HepG2 (cell line): ENCODE measurements at places on chromosomes 5 and 9. TPM values are rescaled to one million over a fixed set of nuclear protein-coding genes. Genes with fewer than 3 reads are reported as not detected.

Gene PHYHD1
- 10.6 and 12.3 TPM in 2 replicates for total RNA-seq

DNA sequence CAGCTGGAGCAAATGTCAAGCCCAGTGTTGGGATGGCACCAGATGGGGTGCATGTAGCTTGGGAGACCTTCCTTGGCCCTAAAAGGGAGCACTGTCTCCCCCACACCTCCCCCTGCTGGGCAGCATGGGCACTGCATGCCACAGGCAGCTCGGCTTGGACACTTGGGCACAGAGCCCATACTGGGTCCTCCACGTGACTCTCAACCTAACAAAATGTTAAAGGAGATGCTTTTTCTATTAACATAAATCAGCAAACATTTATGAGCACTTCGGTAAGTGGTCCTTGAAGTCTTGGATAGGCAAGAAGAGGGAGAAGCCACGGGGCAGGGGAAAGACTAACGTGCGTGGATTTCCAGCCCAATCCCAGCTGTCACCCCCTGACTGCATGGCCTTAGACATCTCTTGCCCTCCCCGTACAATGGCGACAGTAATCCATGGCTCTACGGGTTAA is 23.9 kb upstream of the MAPK9 start:
- DNase-seq = peak; percentile 38

Gene PFN3
- not detected in 2 replicates for total RNA-seq

DNA sequence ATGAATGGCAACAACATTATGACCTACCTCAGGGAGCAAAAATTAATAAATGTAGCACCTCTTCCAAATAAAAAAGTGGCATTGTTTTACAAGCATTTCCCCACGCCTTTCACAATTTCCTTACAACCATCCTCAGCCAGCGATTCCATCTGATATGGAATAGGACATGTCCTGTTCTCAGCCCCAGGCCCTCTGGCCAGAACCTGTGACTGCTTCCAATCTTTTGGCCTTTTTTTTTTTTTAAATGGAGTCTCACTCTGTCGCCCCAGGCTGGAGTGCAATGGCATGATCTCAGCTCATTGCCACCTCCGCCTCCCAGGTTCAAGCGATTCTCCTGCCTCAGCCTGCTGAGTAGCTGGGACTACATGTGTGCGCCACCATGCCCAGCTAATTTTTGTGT is 16.8 kb upstream of the WNK2 start:
- DNase-seq = no peak

- peak; percentile 41 for DNase-seq
These were observed at the start of gene ERBIN for GRCh38 chr5:65926276-65926783. Gene ERBIN (plus strand): TSS chr5:65926575. CDS start chr5:65992719, 66,144 bp downstream.

DNA sequence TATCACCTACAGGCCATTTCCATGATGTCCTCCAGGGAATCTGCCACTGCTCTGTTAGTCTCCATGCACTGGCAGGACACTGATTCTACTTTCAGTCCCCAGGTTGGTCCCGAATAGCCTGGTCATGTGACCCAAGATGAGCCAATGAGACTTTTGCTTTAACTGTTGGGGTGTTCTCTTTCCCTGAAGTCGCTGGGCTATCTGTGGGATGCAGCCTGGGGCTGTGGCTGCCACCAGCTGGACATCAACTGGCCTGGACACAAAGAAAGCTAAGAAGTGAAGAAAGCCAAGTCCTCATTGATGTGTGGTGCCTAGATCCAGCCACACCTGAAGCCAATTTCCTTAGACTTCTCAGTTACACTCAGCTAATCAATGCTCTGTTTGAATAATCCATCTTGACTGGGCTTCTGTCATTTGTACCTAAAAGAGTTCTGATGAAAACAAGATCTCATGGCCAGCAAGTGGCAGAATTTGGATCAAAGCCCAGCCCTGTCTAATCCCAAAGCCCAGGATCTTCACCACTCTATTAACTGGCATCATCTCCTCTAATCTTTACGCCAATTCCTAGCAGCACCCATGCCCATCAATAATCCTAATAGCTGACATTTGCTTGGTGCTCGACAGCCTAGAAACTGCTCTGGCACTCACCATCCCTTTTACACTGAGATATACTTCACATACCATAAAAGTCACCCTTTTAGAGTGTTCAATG is 37.0 kb downstream of the SH3PXD2B start:
- no peak for DNase-seq

Gene FAM153A
- total RNA-seq = not detected in 2 replicates

Gene TMEM215
- not detected in 2 replicates for total RNA-seq

Gene SCGB3A2
- total RNA-seq = not detected in 2 replicates

GRCh38 chr9:137339045-137339907 is 37.2 kb upstream of the NRARP start:
- DNase-seq = no peak

Gene CXCL14
- total RNA-seq = not detected in 2 replicates

Gene TBCA
- total RNA-seq = 309 and 398 TPM in 2 replicates

Gene APBA1
- total RNA-seq = 0.15 TPM in 1 of 2 replicates, not detected in the other

- no peak for DNase-seq
These were observed 32.2 kb downstream of the APTX start for GRCh38 chr9:32969270-32969669.

DNA sequence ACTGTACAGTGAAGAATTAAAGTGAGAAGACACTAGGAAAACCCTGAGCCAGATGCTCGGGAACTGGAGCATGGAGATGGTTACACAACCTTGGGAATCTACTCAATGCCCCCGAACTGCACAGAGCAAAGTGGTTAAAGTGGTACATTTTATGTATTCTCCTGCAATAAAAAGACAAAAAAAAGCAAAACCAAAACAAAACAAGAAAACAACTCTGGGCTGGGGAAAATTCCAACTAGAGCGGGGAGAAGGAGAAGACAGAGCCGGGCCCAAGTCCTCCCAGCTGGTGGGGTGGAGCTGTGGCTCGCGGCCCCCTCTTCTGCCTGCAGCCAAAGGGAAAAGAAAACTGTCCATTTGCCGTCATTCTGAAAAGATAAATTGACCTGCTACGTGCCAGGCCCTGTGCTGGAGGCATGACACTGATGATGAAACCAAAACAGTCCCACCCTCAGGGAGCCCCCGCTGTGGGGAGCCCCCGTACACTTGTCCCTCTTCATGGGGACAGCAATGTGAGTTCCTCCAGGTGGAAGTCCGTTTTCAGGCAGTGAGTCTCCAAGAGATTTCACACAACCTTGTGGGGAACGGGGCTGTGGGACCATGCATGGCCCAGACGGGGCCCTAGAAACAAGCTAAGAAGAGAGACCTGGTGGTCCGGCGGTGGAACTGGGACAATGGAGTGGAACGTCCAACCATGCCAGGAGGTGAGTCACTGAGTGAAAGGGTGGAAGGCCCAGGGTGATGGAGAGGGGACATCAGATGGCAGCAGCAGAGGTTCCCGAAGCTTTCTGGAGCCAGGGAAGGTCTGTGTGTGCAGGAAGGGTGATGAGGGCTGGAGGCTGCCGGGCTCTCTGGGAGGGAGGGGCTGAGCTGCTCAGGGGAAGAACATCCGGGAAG is 114.8 kb upstream of the COL5A1 start:
- DNase-seq = no peak

DNA sequence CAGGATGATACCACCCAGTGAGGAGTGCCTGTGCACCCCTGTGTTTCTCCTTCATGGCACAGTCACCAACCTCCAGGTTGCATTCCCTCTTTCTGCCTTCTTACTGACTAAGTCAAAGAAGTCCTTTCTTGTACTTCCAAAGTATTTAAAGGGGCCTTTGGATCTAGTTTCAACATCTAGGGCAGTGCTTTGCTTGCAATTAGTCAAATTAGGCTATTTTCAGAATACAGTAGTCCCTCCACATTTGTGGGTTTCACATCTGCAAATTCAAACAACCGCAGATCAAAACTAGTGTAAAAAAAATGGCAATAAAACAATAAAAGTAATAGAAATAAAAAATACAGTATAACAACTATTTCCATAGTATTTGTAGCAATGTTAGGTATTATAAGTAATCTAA is 333.9 kb upstream of the SEMA6A start:
- no peak for DNase-seq

Gene POLR3G
- total RNA-seq = 7.3 and 11.2 TPM in 2 replicates
